SHP77 (cell line): ENCODE measurements at places on chromosomes 1 and 21.
A peak's percentile ranks its signal among the peaks of the same experiment; 100 is the strongest.

- no peak for DNase-seq
These were observed 10.7 kb downstream of the NEK7 start for GRCh38 chr1:198167436-198167934.

DNA sequence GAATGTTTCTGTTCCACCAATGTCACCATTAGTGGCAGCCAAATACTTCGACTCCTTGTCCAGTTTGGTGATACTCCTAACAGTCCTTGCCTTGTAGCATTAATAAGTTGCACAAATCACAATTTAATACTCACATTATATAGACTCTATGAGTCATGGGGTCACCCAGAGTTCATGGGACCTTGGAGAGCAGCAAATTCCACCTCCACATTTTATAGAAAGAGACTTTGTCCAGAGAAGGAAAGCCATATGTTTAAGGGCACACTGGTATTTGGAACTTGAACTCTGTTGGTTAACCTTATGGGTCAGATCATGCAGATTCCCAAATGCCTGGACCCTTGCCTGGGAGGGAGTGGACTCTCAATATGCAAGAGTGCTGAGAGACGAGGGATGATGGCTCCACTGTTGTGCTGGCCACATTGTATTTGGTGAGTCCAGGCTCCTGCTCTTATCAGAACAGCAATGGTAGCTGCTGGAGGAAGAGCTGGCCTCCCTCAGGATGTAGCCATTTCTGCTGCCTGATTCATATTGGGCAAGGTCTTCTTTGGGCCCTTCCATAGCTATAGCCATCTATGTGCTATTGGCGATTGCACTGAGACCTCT lies 30.6 kb downstream of the DNAJC6 start:
- no peak for DNase-seq

DNA sequence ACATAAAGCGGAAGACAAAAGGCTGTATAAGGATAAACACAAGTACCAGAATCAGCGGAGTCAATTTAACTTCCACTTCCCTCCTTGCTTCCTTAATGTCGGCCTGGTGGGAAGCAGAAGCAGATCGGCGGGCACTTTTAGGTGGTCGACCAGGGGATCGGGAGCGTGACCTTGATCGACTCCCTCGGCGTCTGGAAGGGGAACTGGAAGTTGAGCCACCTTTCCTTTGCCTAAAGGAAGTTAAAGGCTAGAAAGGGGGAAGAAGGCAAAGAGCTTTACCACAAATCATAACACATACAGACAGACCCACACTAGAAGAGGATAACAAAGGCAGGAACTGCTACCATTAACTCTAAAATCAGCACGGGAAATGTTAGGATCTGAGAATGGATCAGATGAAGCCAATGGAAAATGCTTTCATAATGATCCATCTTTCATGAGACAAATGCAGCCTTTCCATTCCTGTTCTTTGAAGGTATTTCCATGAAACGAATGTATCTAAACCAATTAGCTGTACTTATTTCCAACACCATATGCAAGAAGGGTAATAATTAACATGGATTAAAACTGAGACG lies 5.7 kb downstream of the LBR start:
- DNase-seq, result no peak

DNA sequence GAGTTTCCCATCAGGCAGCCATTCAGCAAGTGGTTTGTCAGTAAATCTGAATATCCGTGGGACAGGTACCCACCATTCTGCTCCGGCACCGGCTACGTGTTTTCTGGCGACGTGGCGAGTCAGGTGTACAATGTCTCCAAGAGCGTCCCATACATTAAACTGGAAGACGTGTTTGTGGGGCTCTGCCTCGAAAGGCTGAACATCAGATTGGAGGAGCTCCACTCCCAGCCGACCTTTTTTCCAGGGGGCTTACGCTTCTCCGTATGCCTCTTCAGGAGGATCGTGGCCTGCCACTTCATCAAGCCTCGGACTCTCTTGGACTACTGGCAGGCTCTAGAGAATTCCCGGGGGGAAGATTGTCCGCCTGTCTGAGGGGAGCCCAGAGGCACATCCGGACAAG lies 48.4 kb downstream of the B3GALT5 start:
- no peak for DNase-seq

DNA sequence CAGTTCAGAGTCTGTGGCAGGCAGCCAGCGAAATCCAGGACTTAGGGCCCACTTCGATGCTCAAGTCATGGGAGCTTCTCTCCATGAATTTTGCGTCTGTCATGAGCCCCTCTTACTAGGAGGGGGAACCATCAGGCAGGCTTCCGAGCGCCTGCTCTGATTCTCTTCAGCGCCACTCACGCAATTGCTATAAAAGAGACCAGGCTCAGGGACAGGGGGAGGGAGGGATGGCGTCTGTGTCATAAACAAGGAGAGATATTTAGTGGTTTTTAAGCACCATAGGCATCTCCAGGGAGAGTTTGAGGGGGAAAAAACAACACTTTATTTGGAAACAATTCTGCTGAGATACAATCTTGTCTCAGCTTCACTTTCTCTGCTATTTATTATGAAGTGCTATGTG lies 60.6 kb downstream of the NAV1 start:
- DNase-seq, result peak; percentile 24

- DNase-seq, result no peak
These were observed 3.0 kb downstream of the TNFRSF4 start for GRCh38 chr1:1210726-1211540.

- no peak for DNase-seq
These were observed 18.3 kb downstream of the SPATA21 start for GRCh38 chr1:16418823-16419425.

DNA sequence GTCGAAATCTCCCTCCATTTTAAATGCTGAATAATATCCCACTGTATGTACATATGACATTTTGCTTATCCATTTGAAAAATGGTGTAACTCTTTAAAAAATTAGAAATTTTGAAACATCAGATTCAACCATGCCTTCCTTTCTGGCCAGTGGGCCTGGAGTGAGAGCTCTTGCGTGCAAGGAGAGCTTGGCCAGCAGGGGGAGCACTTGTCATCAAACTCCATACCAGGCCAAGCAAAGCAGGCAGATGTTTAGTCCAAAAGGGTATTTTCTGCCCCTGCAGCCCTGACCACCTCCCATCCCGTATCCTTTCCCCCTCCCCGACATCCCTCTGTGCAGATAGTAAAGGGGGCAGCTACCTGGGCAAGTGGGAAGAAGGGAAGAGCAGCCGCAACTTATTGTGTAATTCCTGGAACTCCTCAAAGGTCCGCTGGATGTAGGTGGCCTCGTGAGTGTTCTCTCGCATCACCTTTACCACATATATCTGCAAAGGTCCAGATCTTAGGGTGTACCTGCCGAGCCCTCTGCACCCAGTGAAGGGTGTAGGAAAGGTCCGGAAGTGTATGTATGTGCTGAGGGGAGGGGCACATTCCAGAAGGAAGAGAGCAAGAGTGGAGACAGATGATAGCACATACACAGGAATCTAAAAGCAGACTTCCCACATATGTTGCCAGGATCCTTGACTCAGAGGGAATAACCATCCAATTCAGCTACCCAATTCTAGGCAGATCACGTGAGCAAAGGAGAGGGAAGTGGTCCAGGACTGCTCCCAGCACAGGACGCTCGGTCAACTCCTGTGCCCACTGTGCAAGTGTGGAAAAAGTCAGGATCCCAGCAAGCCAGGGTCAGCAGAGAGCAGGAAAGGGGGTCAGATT lies 19.9 kb upstream of the PPP1R15B start:
- DNase-seq, result peak; percentile 62

DNA sequence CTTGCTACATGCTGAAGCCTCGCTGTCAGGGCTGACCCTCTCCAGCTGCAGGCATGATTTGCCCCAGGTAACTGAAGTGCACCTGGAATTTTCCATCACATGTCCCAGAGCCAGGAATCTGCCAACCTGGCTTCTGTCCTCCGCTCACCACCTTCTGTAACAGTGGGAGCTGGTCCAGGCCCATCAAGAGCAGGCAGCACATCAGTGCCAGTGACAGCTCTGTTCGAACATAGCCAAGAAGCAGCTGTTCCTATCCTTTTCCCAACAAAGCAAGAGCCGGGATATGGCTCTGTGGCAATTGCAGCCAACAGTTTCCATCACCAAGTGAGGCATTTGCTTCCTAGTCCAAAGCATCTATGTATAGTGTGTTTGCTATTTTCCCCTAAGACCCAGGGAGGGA lies 42.2 kb upstream of the KANK4 start:
- peak; percentile 9 for DNase-seq

DNA sequence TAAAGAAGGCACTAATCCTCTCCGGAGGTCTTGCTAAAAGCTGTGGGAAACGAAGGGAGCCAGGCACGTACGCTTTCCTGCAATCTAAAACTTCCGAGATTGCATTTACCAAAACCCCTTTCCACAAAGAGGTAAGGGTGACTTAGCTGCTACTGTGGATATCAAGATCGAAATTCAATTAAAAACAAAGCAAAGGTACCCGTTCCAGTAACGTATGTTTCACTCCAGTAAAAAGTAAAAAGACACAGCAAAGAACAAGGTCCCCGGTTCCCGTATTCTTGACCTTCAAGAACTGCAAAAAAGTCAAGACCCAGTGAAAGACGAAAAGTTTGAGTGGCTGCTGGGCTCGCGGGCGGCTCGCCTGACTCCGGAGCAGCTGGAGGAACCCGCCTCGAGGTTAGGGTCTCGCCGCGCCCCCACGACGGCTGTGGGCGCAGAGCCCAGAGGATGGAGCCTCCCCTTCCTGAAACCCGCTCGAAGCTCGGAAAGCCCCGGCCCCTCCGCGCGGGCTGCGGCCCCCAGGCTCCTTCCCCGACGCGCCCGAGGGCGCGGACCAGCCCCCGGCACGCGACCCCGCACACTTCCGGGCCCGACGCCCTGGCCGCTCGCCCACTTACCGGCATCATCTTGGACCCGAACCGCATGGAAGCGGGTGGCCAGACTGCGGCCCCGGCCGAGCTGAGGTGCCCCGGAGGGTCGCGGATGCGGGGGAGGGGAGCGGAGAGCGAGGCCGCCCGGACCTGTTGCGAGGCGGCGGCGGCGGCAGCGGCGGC lies 524 bp downstream of the TP53BP2 start:
- peak; percentile 51 for DNase-seq

DNA sequence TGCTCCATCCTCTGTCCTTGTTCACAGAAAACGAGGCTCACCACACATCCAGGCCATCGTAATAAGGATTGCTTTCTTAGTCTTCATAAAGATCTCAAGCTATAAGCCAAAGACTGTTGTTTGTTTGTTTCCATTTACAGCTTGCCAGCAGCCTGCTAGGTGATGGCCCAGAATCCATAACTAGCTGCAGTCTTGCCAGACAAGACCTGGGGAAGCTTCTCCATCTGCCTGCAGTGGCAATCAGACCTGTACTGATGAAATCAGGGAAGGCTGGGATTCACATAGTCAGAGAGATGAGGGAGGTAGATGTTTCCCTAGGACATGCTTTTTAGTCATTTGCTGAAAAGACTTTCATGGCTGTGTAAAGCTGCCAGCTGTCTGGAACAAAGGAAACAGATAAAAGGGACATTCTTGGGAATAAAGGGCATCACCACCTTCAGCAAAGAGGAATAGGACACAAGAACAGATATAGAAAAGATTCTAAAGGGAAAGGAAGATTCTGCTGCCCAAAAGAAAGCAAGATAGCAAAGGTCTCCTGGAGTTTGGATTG lies 51.0 kb downstream of the MT1HL1 start:
- DNase-seq, result no peak

- DNase-seq, result no peak
These were observed 136.8 kb downstream of the NOS1AP start for GRCh38 chr1:162206300-162206699.

GRCh38 chr21:16194095-16194787 lies 464.5 kb downstream of the USP25 start:
- DNase-seq, result no peak

DNA sequence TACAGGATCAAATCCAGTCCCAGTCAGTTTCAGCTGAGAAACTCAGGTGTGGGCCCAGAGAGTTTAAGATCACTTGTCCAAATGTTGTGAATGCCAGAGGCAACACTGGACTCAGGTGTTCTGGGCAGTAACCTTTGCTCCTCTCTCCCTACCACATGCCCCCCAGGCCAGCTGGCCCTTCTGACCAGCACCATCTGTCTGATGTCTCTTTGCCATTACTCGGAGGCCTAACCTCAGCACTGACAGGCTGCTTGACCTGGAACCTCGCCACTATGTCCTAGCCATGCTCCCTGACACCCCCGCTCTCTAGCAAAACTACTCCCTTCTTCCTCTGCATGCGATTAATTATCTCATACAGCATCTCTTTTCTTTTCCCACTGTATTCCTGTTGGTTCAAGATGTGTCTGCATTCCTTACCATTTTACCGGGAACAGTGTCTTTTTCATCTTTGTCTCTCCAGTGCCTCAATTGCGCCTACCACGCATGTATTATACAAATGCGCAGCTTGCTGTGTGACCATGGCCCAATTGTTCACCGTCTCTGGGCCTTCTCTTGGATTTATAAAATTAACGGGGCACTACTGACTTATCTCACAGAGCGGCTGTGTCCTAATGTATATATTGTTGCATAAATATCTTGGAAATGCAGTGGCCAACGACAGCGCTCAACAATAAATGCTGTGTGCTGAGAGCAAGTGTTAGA lies 159.5 kb upstream of the IRF2BP2 start:
- no peak for DNase-seq

DNA sequence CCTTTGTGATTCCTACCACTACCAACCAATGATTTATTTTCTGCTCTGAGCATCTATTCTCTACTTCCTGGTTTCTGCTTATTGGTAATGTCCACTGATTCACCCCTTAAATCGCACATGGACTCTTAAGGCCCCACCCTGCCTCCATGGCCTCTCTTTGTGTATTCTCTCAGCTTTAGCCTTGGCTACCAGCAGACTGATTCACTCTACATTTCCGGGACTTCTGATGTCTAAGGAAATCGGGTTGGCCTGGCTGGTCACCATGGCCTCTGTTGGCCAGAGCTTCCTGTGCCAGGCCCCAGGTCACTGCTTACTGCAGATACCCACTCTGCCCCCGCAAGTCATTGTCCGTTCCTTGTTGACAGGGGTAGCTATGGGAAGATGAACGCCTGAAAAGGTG lies 40.9 kb downstream of the PDPN start:
- DNase-seq, result no peak

- no peak for DNase-seq
These were observed 7.2 kb downstream of the PGLYRP4 start for GRCh38 chr1:153341431-153341934.

DNA sequence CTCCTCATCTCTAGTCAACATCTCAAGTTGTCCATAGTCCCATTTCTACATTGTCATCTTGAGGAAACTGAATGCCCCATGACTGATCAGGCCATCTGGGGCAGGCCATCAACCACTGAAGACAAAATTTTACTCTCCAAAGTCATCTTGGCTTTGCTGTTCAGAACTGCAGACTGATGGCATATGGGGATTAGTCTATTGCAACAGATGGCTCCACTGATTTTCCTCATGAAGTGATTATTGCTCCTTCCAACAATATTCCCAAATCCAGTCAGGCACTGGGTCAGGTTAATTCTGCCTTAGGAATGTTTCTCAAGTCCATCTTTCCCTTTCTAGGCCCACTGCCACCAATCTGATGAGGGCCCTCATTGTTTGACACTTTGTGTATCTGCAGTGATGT lies 101.7 kb downstream of the ESRRG start:
- DNase-seq, result no peak
